Fibroblast of skin of left biceps (primary cell): ENCODE measurements at places on chromosomes 16 and 17.

DNA sequence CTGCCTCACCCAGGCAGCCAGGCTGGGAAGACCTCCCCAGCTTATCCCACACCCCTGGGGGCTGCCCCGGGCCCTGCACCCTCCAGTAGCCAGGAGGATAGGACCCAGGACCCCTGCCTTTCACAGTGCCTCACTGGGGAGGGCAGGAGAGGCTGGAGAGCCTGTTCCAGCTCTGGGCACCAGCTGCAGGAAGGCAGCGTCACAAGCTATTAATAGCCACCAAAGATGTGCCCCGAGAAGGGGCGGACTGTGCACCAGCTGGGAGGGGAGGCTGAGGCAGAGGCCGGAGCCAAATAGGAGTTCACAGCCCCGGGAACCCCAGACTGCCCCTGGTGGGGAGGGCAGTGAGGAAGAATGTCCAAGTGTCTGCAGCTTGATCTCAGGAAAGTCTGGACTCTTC, 8.8 kb downstream of the SBK1 start:
- DNase-seq = no peak

DNA sequence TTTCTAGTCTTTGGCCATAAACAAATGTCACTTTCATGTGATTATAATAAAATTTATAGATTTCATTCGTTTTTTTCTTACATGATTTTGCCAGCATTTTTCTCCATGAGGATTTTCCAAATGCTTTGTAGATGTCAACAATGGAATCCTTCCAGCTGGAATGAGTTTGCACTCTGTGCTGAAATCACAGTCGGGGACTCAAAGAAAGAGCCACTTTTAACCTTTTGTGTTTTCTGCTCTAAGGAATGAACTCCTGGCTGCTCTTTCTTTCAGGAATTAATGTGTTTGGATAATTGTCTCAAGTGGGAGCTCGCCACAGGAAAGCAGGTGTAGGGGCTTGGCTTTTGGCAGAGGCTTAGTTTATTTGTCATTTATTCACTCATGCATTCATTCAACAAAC, 372.3 kb upstream of the SALL1 start:
- no peak for DNase-seq

- no peak for DNase-seq
Observed at GRCh38 chr17:57121308-57122042, 36.4 kb downstream of the AKAP1 start.

- DNase-seq = no peak
Observed at GRCh38 chr17:43019418-43019817, 2.8 kb downstream of the VAT1 start.

DNA sequence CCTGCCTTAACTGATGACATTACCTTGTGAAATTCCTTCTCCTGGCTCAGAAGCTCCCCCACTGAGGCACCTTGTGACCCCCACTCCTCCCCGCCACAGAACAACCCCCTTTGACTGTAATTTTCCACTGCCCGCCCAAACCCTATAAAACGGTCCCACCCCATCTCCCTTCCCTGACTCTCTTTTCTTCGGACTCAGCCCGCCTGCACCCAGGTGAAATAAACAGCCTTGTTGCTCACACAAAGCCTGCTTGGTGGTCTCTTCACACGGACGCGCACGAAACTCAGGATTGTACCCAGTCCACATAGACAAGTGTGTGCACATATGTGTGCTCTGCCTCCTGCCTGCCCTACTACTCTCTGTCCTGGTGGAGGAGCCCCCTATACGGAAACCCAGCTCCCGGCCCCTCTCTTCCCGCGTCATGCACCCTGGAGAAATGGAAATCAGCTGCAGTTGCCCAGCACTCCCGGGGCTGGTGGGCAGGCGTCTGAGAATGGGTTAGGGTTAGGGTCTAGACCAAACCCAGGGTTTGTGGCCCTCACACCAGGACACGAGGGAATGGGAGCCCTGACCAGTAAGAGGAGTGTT, 2.4 kb upstream of the RHBDF1 start:
- DNase-seq = no peak

DNA sequence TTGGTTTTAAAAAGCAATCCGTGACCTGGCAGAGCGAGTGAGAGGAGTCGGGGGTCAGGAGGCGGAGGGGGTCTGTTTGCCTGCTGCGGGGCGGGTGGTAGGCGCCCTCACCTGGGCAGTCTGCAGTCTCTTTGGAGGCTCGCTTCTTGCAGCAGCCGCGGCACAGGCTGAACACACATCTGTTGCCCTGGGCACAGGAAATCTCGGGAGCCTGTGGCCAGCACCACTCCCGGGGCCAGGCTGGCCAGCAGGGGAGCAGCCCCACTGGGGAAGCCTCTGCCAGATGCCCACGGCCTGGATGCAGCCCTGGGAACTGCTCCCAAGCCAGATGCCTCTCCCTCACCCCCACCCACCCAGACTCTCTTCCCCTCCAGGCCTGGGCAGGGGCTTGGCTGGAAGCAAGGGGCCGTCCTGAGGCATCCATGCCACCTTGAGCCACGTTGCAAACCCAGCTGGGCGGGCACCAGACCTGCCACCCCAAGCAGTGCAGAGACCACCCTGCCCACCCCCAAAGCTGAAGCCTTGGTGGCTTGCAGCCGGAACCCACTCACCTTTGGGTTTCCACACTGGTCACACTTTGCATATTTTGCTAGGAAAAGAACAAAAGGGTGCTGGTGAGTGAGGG, 6.6 kb downstream of the GPS1 start:
- DNase-seq = no peak

DNA sequence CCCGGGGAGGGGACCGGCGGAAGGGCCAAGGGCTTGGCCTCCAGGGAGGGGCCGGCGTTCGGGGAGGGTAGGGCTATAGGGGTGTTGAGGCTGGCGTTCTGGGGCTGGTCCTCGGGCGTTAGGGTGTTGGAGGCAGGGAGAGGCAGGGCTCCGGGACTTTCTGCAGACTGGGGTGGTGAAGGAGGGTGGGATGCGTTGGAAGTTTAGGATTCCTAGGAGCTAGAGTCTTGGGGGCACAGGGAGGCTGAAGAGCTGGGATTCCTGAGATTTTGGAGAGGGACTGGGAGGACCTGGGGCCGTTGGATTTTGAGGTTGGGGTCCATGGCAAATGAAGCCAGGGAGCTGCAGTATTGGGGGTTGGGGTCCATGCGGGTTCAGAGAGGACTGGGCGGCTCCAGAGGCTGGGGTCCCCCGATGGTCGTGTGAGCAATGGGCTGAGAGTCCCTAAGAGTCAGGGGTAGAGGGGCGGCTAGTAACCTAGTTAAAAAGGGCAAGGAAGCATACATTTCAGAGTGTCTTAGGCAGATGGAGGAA, 740 bp downstream of the NFATC2IP start:
- DNase-seq = no peak

GRCh38 chr17:43094129-43094835, 30.9 kb downstream of the BRCA1 start:
- peak; percentile 17 for DNase-seq

DNA sequence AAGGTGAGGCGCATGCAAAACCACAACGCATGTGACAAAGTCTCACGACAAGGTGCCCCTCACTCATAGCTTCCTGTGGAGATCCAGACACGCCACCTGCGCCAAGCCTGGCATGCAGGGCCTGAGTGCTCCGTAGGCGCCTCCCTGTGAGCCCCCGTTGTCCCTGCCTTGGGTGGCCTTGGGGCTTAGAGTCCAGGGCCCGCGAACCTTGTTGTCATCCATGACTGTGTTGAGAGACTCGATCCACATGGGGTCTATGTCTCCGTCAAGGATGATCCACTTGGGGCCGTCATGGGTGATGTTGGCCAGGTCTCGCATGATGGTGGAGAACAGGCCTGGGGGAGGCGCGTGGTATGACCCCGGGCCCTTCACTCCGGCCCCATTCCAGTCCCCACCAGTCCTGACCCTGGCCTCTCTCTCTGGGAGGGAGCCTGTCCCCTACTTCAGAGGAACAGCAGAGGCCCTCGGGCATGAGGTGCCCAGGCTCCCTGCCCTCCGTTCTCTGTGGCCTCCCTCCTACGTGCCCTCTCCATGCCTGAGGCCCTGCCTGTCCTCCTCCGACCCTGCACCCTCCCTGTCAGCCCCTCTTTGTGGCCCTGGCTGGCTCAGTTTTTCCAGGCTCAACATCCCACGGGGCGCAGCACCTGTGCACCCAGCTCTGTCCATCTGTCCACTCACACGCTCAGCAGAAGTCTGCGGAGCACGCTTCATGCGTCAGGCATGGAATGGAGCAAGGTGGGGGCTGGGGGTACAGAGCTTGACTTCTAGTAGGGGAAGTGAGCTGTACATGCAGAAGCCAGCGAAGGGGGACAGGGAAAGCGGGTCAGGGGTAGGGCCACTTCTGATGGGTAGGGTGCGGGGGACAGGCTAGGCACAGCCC, 85.7 kb downstream of the DNAH17 start:
- no peak for DNase-seq

DNA sequence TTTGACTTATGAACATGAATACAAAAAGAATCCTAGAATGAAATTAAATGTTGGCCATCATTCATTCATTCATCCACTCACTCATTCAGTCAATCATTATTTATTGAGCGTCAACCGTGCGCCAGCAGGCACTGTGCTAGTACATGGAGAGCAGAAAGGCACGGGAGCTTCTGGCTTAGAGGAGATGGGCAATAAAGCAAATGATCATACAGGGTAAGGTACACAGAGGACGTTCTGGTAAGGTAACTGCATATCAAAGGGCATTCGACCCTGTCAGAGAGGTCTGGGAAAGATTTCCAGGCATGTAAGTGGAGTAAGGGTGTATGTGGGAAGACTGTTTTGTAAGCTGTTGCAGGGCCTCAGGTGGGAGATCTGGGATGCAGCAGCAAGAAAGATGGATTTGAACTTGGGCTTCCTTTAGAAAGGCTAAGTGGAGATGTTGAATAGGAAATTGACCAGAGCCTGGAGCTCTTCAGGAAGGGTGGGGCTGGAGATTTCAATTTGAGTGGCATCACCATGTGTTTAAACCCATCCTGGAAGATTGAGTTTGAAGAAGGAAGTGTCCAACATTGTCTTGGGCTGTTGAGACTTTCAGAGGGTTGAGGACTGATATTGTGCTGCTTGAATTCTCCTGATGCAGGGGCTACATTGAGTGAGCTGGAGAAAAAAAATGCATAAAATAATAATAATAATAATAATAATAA, 2.8 kb upstream of the MSI2 start:
- DNase-seq = no peak

DNA sequence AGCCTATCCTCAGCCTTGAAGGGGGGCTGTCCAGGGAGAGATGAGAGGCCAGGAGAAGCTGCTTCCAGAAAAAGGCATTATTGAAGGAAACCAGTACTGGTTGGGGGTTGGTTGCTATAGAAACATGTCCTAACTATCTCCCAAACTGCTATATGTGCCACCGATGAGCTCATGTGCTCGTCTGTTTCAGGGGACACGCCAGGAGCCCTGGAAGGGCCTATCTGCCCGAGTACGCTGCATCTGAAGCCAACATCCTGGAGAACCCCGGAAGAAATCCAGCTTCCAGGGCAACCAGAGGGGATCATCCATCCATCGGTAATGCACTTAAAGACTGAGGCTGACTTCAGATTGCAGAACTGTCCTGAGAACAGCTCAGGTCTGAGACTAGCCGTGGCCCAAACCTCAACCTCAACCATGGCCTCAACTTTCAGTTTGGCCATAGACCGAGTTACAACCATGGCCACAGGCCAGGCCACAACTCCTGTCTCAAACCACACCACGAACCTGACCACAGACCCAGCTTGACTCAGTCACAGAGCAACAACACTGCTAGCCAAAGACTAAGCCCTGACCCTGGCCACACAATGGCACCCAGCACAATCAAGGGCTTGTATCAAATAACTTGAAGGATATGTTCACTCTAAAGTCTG, 10.2 kb downstream of the PITPNM3 start:
- no peak for DNase-seq

GRCh38 chr17:66950886-66951604, 13.5 kb upstream of the CACNG4 start:
- no peak for DNase-seq

- DNase-seq = no peak
Observed at GRCh38 chr16:10876315-10876714, 687 bp upstream of the CIITA start.

- peak; percentile 87 for DNase-seq
Observed at GRCh38 chr16:62149631-62150030, 113.4 kb upstream of the CDH8 start.

GRCh38 chr16:79644971-79645667, 44.6 kb upstream of the MAF start:
- no peak for DNase-seq

- no peak for DNase-seq
Observed at GRCh38 chr17:69851736-69852135, 223.3 kb upstream of the KCNJ16 start.

GRCh38 chr17:51374209-51374608, 113.9 kb downstream of the UTP18 start:
- no peak for DNase-seq

GRCh38 chr16:73016488-73016830, 31.5 kb downstream of the ZFHX3 start:
- no peak for DNase-seq

DNA sequence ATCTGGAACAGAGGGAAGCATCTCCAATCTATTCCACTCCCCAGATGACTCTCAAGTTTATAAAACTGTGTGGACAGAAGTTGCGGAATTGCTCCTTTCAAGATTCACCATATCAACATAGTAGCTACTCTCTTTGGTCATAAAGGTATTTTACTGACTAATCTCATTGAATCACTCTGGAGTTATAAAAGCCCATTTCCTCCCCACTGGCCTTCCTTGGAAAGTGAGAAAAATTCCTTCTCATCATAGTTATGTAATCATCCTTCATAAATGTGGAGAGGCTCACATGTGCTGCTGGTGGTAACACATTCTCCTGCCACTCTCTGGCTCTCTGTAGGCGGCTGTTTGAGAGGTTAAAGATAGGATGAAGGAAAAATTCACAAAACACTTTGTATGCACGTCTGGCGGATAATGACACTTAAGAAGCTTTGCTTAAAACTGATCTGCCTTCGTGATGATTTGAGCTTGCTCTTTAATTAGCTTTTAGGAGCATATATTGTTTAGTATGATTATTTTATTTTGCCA, 1034.0 kb upstream of the EEF2KMT start:
- DNase-seq = no peak

- DNase-seq = no peak
Observed at GRCh38 chr17:79654960-79655382, 44.1 kb upstream of the RBFOX3 start.

DNA sequence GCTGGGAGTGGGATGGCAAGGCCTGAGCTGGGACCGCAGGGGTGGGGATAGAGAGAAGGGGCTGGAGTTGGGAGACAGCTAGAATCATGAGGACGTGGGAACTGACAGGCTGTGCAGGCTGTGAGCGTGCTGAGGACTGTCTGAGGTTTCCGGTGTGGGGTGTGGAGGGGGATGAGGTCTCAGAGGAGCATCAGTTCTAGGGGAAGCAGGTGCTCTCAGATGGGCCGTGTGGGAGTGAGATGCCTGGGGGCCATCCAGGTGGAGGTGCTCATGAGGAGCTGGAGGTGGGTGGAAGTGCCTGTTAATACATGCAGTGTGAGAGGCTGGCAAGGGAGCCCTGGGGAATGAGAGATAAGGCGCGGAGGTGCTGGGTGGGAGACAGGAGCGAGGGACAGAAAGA, 27.2 kb downstream of the HASPIN start:
- no peak for DNase-seq

- no peak for DNase-seq
Observed at GRCh38 chr17:42097691-42098631, at the start of gene ZNF385C. TSS of gene ZNF385C (minus strand) at chr17:42098473. CDS start at chr17:42063056, 35,417 bp downstream.
